Upper lobe of right lung (tissue), 1 donor: ENCODE measurements at places on chromosomes 11 and 22. TPM values are rescaled to one million over a fixed set of nuclear protein-coding genes. Genes with fewer than 3 reads are reported as not detected.

The KCNK4 gene
- not detected for total RNA-seq

DNA sequence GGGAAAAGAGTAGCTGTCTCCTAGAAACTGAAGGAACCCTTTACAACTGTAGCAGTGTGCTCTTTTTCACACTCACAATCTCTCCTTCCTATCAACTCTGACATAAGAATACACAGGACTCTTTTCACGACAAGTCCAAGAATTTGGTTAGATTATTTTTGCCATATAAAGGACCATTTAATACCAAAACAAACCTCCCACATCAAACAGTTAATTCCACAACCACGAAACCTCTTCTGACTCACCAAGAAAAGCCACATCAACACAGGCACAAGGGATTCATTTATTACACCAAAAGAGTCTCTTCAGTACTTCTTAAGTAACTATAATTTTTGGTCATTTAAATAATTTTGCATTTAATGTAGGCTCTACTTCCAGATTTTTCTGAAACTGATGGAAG, 222.6 kb upstream of the PITPNB start:
- peaks cover 35% of the 10 kb centered on the region for H3K4me1 ChIP-seq
- no peak overlapping the region for H3K4me3 ChIP-seq
- H3K36me3 ChIP-seq, result no peaks in the 10 kb centered on the region
- H3K27ac ChIP-seq, result no peak overlapping the region

GRCh38 chr11:123104697-123105096, 42.8 kb upstream of the HSPA8 start:
- H3K4me3 ChIP-seq, result no peak overlapping the region
- no peaks in the 10 kb centered on the region for H3K36me3 ChIP-seq
- H3K27ac ChIP-seq, result no peak overlapping the region
- no peak for DNase-seq
- H3K4me1 ChIP-seq, result peaks cover 5% of the 10 kb centered on the region
- no peaks in the 10 kb centered on the region for H3K27me3 ChIP-seq

The MISFA gene
- 4.6 TPM for total RNA-seq

The DSCAML1 gene
- total RNA-seq, result 1.3 TPM

DNA sequence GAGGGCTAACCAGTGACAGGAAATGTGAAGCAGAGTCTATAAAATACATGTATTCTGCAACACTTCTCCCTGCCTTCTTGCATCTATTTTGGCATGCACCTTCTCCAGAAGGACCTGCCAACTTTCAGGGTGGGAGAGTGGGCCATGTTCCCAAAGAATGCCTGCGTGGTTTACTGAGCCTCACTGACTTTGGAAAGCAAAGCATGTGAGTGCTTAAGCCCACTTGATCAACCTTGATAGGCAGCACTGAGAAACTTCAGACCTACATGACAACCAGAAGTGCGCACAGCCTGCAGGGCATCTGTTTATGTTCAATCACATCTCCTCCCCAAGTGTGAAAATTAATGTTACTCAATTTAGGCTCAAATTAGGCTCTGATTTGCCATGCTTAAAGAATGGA, 69.2 kb downstream of the AMOTL1 start:
- peaks cover 19% of the 10 kb centered on the region for H3K36me3 ChIP-seq
- DNase-seq, result no peak
- no peak overlapping the region for H3K27ac ChIP-seq
- peaks cover 34% of the 10 kb centered on the region for H3K4me1 ChIP-seq

- H3K4me1 ChIP-seq, result no peaks in the 10 kb centered on the region
- no peak for DNase-seq
- no peak overlapping the region for H3K27ac ChIP-seq
These were observed 36.4 kb upstream of the CWF19L2 start for GRCh38 chr11:107494055-107494454.

DNA sequence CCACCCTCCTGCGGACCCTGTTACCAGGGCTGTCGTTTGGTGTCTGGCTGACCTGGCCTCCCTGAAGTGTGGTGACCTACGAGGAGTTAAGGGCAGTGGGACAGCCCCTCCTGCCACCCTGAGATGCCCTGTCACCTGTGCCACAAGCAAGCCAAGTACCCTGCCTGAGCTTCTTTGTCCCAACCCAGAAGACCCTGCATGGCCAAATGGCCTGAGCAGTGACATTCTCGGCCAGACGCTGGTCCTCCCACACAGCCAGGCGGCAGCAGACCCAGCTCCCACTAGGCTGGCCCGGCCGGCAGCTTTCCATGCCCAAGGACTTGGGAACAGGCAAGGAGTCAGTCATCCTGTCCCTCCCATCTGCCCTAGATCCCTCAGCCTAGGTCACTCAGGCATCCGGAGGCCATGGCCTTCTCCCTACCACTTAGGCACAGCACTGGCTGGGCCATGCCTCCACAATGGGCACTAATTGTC, 7.6 kb downstream of the ARVCF start:
- no peak overlapping the region for H3K4me3 ChIP-seq
- DNase-seq, result no peak
- no peaks in the 10 kb centered on the region for H3K4me1 ChIP-seq
- H3K27me3 ChIP-seq, result no peaks in the 10 kb centered on the region

DNA sequence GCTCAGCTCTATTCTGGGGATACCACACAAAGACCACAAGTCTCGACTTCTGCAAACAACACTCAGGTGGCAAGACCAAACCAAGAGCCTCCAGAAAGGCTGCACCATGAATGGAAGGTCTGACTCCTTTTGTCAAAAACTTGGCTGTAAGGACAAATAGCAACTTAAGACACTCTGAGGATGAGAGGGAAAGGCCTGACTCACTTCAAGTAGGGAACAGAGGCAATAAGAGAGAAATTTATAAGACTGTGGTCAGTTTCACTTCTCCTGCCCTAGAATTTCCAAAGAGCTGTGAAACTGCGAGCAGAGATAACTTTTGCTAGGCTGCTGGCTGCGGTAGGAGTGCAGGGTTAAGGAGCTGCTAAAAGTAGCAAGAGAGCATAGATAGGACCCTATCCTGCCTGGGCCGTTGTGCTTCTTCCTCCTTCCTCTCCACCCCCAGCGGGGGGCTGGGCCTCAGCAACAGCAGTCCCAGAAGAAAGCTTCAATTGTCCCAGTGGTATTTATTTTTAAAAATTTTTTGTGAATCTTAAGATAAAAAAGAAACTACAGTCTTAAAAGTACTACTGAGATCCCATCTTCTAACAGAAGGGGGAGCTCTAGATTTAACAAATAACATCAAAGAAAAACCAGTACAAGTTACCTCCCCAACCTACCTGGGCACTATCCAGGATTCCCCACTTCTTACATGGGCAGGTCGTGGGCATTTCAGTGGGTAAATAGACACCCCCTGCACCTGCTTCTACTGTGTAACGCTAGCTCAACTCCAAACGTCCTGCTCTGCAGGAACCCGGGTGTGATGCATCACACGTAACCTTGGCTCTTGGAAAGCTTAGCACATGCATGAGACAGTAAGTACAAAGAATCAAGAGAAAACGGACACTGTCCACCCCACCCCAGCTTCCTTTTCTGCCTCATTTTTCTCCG, 66.4 kb downstream of the SGSM3 start:
- no peak for DNase-seq
- peaks cover 22% of the 10 kb centered on the region for H3K36me3 ChIP-seq
- H3K4me3 ChIP-seq, result peak overlapping the region; percentile 13
- peak overlapping the region; percentile 9 for H3K27ac ChIP-seq
- no peaks in the 10 kb centered on the region for H3K27me3 ChIP-seq
- H3K4me1 ChIP-seq, result peaks cover 36% of the 10 kb centered on the region

The GAL gene
- total RNA-seq, result not detected

- H3K27ac ChIP-seq, result no peak overlapping the region
- no peak for DNase-seq
- H3K4me1 ChIP-seq, result no peaks in the 10 kb centered on the region
- H3K36me3 ChIP-seq, result no peaks in the 10 kb centered on the region
These were observed 303.1 kb upstream of the MPPED2 start for GRCh38 chr11:30889143-30889794.

The RIMBP3B gene
- total RNA-seq, result 0.09 TPM

The TMEM121B gene
- total RNA-seq, result 2.1 TPM

- DNase-seq, result no peak
- H3K27ac ChIP-seq, result no peak overlapping the region
- no peak overlapping the region for H3K4me3 ChIP-seq
- H3K27me3 ChIP-seq, result no peaks in the 10 kb centered on the region
- no peaks in the 10 kb centered on the region for H3K4me1 ChIP-seq
These were observed 98.6 kb downstream of the TTC28 start for GRCh38 chr22:28581016-28581415.

DNA sequence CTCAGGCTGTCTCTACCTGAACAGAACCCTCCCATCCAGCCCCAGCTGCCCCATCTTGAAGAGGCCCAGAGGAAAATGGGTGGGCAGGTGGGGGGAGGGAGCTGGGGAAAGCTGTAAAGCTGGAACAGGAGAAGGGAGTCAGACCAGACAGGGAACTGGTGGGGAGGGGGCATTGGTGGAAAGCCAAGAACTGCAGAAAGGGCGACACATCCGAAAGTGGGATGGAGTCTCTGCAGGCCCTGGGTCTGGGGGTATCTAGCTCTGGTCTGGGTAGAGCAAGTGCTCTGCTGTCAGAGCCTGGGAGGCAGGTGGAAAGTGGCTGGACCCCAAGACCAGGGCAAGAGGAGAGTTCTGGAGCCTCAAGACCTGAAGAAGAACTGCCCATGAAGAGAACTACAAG, 7.7 kb downstream of the TMPRSS13 start:
- DNase-seq, result no peak
- no peaks in the 10 kb centered on the region for H3K4me1 ChIP-seq
- H3K27ac ChIP-seq, result no peak overlapping the region
- no peak overlapping the region for H3K4me3 ChIP-seq
- H3K36me3 ChIP-seq, result no peaks in the 10 kb centered on the region
- H3K27me3 ChIP-seq, result no peaks in the 10 kb centered on the region

DNA sequence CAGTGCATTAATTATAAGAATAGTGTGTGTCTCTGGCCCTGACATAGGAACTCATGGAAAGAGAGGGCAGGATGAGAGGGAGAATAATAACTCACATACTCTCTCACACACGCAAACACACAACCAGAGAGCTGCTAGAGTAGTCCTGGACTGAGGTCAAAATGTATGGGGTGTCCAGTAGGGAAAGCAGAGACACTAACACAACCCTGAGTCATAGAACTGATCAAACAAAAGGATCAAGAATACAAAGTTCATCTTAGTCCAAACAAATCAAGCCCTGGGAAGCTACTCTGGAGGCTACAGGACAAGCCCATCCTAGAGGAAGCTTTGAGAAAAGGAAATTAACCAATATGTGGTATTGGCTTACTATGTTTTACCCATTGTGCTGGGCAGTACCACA, 178.5 kb upstream of the GUCY1A2 start:
- no peaks in the 10 kb centered on the region for H3K27me3 ChIP-seq
- no peak overlapping the region for H3K4me3 ChIP-seq
- H3K27ac ChIP-seq, result no peak overlapping the region
- H3K4me1 ChIP-seq, result no peaks in the 10 kb centered on the region

- H3K4me3 ChIP-seq, result no peak overlapping the region
- peaks cover 45% of the 10 kb centered on the region for H3K36me3 ChIP-seq
- DNase-seq, result no peak
These were observed 29.6 kb downstream of the SNX19 start for GRCh38 chr11:130886704-130887103.

DNA sequence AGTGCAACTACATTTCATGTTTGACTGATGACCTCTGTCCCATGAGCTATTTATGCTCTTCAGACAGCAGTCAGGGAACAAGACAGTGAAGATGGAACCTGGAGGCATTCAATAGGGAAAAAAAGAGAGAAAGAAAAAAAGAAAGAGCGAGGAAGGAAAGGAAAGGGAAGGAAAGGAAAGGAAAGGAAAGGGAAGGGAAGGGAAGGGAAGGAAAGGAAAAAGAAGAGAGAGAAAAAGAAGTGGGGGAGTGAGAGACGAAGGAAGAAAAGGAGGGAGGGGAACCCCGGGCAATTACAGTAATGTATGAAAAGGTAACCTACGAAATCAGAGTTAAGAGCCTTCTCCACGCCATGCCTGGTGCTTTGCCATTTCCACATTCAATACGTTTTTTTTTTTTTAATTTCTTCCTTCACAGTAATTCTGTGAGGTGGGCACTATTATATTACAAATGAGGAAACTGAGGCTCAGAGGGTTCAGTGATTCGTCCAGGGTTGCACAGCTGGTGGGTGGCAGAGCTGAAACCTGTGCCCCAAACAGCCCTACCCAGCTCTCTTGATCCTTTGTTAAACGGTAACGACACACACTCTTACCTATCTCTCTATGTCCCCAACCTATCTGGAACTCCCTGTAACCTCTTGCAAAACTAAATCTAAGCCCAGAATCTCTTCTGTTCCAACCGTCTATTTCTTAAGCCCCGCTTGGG, 39.3 kb downstream of the ETS1 start:
- H3K27ac ChIP-seq, result peak overlapping the region; percentile 84
- peaks cover 47% of the 10 kb centered on the region for H3K4me1 ChIP-seq
- H3K36me3 ChIP-seq, result no peaks in the 10 kb centered on the region
- DNase-seq, result no peak
- no peaks in the 10 kb centered on the region for H3K27me3 ChIP-seq

The APOA1 gene
- total RNA-seq, result 5.4 TPM

The IGSF9B gene
- 2.9 TPM for total RNA-seq

- H3K27ac ChIP-seq, result no peak overlapping the region
- no peaks in the 10 kb centered on the region for H3K4me1 ChIP-seq
- H3K36me3 ChIP-seq, result no peaks in the 10 kb centered on the region
- H3K4me3 ChIP-seq, result no peak overlapping the region
- DNase-seq, result no peak
- H3K27me3 ChIP-seq, result no peaks in the 10 kb centered on the region
These were observed 167.2 kb upstream of the ZBED5 start for GRCh38 chr11:11025087-11025486.

DNA sequence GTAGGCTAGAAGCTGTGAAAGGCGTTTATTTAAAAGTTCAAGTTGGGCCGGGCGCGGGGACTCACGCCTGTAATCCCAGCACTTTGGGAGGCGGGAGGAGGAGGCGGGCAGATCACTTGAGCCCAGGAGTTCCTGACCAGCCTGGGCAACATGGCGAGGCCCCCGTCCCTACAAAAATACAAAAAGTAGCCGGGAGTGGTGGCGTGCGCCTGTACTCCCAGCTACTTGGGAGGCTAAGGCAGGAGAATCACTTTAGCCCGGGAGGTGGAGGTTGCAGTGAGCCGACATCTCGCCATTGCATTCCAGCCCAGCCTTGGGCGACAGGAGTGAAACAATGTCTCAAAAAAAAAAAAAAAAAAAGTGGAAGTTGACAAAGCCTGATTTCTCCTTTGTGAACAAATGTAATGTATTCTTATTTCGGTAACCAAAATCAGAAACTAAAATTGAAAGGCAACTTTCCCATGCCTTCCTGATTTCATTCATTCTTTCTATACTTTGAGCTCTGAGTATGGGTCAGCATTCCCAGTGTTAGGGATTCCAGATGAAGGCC, 825 bp downstream of the PTPMT1 start:
- no peaks in the 10 kb centered on the region for H3K27me3 ChIP-seq
- DNase-seq, result no peak
- peaks cover 11% of the 10 kb centered on the region for H3K36me3 ChIP-seq
- peak overlapping the region; percentile 87 for H3K27ac ChIP-seq
- H3K4me1 ChIP-seq, result no peaks in the 10 kb centered on the region

GRCh38 chr11:9827708-9828107, 163.8 kb downstream of the SWAP70 start:
- H3K36me3 ChIP-seq, result peaks cover 9% of the 10 kb centered on the region
- no peaks in the 10 kb centered on the region for H3K4me1 ChIP-seq
- H3K27me3 ChIP-seq, result no peaks in the 10 kb centered on the region
- DNase-seq, result no peak
